Naive thymus-derived CD8-positive, alpha-beta T cell (primary cell): ENCODE measurements at places on chromosomes 1 and 21.

DNA sequence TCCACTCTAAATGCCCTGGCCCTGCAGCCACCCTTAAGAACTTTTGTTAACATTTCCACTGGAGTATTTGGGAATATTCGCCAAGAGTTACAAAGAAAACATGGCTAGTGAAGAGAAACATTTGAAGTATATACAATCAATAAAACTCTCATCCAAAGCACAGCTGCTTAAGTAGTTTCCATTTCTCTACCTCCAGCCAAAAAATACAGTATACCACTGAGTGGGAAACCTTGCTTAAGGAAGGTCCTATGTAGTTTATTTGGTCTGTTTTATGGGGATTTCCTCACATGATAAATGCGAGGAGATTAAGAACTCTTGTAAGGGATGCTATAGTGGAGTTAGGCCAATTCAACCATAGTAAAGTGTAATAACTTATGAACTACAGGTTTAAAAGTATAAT lies 382.5 kb downstream of the NEGR1 start:
- no peak for DNase-seq

GRCh38 chr21:41526478-41527087 lies 18.6 kb upstream of the TMPRSS2 start:
- no peak for DNase-seq

DNA sequence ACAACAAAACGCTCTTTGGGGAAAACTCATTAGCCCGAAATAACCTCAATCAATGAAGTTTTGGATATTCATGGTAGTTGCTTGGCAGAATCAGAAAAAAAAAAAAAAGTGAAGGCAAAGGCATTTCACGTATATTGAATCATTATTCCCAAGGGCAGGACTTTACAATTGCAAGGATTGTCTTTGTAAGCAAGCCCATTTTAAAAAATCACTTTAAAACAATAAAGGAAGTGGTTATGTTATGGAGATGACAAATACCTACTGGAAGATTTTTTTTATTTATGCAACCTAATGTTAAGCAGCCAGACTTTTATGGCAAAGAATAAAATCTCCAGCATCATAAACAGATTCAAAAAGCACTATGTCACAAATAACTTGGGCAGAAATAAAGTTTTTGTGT lies 9.3 kb downstream of the GJB4 start:
- no peak for DNase-seq

DNA sequence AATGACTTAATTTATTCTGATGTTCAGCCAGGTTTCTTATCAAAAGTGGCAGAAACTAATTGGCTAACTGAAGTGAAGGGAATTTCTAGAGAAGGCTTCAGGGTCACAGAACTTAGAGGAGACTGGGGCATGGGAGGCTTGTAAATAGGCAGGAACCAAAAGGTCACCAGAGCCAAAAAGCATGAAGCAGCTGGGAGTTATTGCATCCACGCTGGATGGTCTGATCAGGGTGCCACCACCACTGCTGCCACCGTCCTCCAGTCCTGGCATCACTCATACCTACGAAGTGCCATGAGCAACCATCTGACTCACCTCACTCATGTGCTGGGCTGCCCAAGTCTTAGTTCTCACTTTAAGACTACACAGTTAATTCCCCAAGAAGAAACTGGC lies 82.5 kb upstream of the DPH5 start:
- no peak for DNase-seq
